ENCODE measurements at places on chromosomes 11 and 22.

DNA sequence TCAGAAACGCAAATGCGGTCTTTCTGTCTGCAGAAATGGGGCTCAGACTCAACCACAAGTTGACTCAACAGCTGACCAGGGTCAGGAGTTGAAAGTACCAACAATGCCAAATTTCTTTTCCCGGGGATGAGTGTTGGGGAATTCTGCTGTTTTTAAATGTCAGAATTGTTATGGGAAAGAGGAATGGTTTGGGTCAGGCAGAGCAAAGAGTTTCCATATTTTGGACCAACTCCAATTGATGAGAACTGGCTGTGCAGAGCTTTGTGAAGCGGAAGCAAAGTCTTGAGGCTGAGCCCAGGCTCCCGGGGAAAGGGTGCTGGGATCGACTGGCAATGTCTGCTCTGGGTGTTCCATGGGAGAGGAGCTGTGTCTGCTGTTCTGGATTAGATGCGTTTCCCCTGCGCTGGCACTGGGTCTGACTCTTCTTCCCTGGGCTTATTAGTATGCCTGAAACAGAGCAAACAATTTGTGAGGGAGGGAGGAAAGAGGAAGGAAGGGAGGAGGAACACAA is 36.2 kb downstream of the TXN2 start:
- no peak for DNase-seq

DNA sequence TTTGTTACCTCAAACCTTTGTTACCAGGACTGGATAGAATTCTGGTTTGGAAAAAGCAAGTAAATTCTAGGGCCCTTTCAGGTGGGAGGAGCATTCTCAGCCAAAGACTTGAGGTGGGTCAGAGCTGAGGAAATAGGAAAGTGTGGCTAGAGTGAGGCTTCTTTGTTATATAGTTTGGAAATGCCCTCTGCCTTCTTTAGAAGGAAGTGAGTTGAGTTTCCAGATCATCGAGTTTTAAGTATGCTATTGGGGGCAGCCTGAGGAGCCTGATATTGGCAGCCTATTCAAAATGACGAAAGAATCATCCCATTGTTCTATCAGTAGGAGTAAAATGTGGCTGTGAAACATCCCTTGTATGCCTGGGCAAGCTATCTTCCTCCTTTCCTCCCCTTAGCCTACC is 134.1 kb downstream of the ARHGAP42 start:
- no peak for DNase-seq

- DNase-seq, result no peak
Measured at GRCh38 chr22:23970201-23970641, 3.5 kb downstream of the DDTL start.

DNA sequence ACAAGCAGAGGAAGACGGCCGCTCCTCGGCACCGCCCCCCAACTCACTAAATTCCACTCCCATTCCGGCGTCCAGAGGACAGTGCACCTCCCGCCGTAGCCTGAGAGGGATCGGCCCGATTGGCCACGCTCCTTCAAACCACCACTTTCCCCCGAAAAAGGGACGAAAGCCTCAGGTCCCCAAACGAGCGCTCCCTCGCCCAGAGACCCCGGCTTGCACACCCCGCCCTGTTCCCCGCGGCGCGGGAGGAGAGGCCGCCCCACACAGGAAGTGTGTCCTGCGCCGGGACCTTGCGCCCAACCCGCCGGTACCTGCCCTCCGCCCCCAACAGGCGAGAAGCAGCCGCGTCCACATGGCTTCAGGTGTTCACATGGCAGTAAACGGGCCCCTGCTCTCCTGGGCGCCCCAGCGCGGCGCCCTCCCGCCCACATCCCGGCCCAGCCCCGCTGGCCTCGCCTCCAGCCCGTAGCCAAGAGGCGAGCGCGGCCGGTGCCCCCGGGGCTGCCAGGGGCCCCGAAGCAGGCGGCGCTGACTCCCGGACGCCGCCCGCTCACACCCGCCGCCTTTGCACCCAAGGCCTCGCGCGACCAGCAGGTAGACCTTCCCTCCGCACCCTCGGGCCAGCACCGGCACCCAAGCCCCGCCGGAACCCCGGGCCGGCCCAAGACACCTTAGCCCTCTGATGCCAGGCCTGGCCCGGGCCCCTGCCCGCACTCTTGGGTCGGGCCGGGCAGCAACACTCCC is 849 bp downstream of the TCF20 start:
- peak; percentile 67 for DNase-seq

DNA sequence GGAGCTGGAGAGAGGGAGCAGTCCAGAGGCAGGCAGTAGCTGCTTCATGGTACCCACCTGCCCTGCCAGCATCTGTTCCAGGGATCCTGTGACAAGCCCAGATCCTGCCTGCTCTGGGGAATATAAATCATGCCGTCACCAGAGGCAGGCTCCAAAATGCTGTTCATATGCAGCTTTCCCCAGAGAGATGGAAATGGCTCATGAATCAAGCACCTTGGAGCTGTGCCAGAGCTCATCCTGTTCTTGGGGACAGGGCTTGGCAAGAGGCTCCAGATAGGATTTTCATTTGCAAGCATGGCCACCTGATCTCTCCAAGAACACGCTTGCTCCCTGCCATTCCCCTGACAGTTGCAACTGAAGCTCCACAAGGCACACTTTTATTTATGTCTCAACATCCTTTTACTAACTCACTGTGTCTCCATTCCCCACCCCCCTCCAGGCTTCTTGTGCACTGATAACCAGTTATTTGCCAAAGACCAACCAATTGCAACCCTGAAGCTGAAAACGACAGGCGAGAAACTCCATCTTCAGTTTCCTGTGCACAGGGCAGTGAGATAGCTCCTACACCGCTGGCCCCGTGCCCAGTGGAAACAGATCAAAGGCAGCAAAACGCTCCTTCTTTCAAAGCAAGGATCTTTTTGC is 115.8 kb upstream of the PITPNB start:
- DNase-seq, result no peak

- no peak for DNase-seq
Measured at GRCh38 chr22:25748140-25748539, 6.2 kb downstream of the MYO18B start.

GRCh38 chr11:21430537-21430936 is 761.2 kb downstream of the NELL1 start:
- DNase-seq, result no peak

DNA sequence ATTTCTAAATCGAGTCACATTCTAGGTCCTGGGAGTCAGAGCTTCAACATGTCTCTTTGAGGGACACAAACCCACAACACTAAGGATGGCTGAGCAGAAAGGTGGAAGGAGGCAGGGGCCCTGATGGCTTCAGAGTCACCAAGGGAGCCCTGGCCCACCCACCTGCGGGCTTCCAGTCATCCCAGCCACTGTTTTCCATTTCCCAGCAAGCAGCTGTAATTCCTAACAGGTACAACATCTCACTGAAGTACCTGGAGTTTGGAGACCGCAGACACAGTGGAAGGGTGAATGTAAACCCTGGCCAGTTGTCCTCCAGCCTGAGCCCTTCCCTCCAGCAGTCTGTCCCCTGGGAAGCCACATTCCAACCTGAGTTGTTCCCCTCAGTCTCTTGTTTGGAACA is 562.8 kb downstream of the TBC1D22A start:
- no peak for DNase-seq

DNA sequence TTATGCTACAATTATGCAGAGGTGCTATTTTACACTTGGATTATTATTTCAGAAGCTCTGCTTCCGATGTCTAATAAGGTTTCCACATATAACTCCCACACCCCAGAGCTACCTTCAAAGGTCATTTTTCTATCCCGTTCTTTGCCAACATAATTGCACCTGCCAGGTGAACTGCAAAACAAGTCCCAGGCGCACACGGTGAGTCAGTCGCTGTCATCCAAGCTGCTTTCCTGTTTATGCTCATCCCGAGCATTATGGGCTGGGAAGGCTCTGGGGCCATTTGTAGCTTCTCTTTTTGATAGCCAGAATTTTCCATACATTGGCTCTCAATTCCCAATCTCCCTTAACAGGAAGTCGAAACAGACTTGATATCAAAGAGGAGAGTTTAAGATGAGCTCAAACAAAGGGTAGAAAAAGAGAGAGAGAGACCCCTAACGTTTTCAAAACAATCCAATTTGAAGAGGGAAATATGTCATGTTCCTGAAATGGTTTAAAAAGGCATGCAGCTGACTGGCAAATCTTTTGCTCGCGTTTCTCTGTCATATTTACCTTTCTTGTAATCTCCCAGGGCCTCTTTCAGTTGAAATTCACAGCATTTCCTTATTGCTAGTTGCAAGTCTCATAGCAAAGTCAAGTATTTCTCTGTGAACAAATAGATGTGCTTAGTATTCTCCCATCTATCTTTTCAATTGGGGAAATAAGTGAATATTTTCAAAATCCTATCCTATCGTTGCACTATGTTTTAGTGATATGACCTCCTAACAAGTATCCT is 815.9 kb downstream of the KCNA4 start:
- no peak for DNase-seq

GRCh38 chr11:65133724-65134123 is 595 bp downstream of the SYVN1 start:
- no peak for DNase-seq

GRCh38 chr11:125056931-125057692 is 6.0 kb upstream of the SLC37A2 start:
- DNase-seq, result no peak

- no peak for DNase-seq
Measured at GRCh38 chr22:50104141-50104544, 14.3 kb downstream of the MOV10L1 start.

GRCh38 chr11:75520688-75521087 is 5.1 kb downstream of the GDPD5 start:
- no peak for DNase-seq

DNA sequence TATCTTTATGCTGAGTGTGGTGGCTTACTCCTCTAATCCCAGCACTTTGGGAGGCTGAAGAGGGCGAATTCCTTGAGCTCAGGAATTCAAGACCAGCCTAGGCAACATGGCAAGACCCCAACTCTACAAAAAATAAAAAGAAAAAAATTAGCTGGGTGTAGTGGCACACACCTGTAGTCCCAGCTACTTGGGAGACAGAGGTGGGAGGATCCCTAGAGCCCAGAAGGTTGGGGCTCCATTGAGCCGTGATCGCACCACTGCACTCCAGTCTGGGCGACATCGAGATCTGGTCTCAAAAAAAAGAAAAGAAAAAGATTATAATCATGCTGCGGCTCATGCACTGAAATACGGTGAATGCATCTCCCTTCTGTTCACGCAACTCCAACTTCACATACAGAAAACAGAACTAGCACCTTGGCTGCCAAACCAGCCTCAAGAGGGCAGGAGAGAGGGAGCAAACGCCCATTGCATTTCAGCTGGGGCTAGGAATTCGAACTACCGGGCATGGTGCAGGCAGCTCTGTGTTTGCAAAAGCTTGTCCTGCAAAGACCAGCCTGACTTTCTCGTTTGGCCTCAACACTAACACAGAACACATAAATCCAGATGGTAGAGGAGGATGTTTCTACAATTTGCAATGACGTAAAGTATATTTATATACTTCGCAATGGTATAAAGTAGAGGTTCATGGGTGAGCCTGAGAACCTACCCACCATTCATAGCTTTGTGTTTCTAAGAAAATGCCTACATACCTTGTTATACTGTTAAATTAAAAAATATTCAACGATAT is 6.3 kb upstream of the SYNGR1 start:
- DNase-seq, result peak; percentile 51

DNA sequence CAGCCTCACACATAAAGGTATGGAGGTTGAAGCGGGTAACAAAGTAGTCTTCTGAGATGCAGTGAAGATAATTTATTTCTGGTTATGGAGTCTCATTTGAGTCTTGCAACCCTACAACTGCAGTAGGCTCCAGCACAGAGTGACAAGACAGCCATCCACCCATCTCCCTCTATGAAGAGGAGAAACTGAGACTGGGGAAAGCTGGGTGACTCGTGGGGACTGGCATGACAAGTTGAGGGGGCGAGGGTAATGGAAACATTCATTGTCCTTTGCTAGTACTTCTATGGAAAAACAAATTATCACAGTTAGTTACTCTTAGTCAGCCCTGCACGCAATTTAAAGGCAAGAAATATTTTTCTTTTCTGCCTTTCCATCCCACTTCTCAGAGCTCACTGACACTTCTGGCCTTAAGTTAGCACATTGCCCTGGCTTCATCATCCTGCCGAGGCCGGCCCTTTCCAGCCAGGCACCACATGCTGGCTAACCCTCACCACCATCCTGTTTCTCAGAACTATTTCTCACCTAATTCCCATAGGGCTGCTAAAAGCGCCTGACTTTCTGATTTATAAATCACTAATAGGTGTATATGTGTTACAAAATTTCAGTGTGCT is 361.1 kb downstream of the ETS1 start:
- no peak for DNase-seq

- DNase-seq, result no peak
Measured at GRCh38 chr11:119854521-119854920, 125.5 kb upstream of the NECTIN1 start.

- peak; percentile 36 for DNase-seq
Measured at GRCh38 chr22:36411589-36412258, 24.0 kb upstream of the MYH9 start.

All from CD4-positive, alpha-beta T cell treated with Interleukin-6 at 100 ng/mL for 8 hours (primary cell).